Lower leg skin (tissue), 4 donors: ENCODE measurements at places on chromosomes 2 and 18.

DNA sequence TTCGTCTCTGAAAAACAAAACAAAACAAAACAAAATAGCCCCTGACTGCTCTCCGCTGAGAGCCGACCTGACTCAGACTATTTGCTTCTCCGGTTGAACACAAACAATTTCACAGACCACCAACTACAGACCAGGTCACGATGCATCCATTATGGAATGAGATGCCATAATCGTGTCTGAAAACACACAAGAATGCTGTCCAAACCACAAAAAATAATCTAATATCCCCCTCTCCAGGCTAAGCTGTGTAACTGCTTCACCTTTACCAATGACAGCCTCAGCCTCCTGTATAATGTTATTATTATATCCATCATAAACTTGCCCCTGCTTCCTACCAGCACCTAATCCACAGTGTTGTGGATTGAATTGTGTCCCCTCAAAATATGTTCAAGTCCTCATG, 114.7 kb downstream of the DNAH6 start:
- DNase-seq: no peak

DNA sequence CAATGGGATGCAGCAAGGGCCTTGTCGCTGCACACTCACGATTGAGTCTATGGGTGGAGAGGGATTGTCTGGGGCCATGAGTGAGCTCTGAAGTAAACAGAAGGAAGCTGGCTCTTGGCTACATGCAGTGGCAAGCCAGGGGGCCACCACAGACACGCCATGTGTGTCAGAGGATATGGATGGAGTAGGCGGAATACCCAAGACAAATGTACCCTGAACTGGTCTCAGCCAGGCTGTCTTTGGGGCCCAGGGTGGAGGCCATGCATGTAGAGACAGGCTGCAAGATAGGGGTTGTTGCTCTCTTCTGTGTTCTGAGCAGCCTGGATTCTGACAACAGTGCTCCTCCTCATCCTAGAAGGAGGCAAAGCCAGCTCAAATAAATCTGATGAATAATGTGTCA, 24.0 kb upstream of the ITGA6 start:
- DNase-seq: no peak

- no peak for DNase-seq
Observed at GRCh38 chr2:86225581-86225980, 26.3 kb downstream of the MRPL35 start.

DNA sequence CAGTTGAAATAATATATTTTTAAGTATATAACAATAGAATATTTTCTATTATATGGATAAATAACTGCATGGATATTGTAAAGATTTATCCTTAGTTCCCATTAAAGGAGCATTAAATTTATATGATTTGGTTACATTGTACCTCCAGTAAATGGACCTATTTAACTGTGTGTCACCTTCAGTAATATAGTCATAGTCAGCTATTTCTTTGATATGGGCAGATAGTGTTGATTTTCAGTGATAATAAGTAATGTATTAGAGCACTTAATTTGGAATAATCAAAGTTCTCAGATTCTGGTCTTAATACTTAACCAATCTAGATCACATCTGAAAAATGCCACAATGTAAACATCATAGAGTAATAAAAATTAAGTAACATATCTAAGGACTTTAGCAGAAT, 1527.3 kb upstream of the NXPH2 start:
- no peak for DNase-seq

GRCh38 chr2:181467966-181468707, 11.0 kb downstream of the ITGA4 start:
- no peak for DNase-seq

- no peak for DNase-seq
Observed at GRCh38 chr2:26582890-26583289, 58.3 kb downstream of the CIB4 start.
